Left lung (tissue), 14 donors: ENCODE measurements at places on chromosomes 12 and 14. TPM values are rescaled to one million over a fixed set of nuclear protein-coding genes. Genes with fewer than 3 reads are reported as not detected.

SPTB gene
- total RNA-seq, result 2.3 TPM

CHFR gene
- total RNA-seq, result 42.2 TPM

TSPAN19 gene
- total RNA-seq, result not detected

RBP5 gene
- total RNA-seq, result 1.2 TPM

PPP2R5C gene
- 176 TPM for total RNA-seq

DNA sequence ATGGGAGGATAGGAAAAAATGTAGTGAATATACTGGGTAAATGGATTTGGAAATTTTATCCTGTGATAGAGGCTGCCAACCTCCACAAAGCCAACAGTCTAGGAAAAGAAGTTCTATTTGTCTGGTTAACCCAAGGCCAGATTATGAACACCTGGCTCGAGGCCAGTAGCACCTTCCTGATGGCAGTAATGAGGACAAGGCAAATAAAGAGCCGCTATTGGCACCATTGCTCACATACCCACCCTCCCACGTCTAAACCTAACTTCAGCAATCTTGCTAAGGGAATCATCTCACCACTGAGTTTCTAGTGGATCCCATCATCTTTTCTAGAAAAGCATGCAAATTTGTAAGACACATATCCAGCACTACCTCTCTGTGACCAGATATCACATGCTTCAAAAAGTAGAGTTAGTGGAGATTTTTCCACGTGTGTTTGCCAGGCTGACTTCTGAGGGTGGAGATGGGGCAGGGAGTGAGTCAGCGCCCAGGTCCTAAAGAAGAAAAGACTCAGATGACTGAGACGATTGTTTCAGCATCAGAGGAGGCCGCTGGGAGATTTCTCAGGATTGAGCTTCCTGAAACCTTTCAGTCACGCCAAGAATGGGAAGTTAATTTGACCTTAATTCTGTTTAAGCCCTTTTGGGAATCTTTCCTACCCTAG lies 362.9 kb downstream of the EMP1 start:
- H3K27ac ChIP-seq, result no peak overlapping the region
- no peak for DNase-seq
- no peak overlapping the region for H3K4me3 ChIP-seq
- no peaks in the 10 kb centered on the region for H3K36me3 ChIP-seq
- no peaks in the 10 kb centered on the region for H3K4me1 ChIP-seq

GRCh38 chr14:38663382-38663781 lies 407.5 kb upstream of the CLEC14A start:
- no peaks in the 10 kb centered on the region for H3K4me1 ChIP-seq
- no peak for DNase-seq
- H3K27me3 ChIP-seq, result no peaks in the 10 kb centered on the region
- no peak overlapping the region for H3K27ac ChIP-seq
- H3K4me3 ChIP-seq, result no peak overlapping the region

GRCh38 chr14:67010602-67011001 lies 178.6 kb upstream of the GARIN2 start:
- no peaks in the 10 kb centered on the region for H3K4me1 ChIP-seq
- H3K27ac ChIP-seq, result no peak overlapping the region
- no peaks in the 10 kb centered on the region for H3K36me3 ChIP-seq
- no peak overlapping the region for H3K4me3 ChIP-seq

DNA sequence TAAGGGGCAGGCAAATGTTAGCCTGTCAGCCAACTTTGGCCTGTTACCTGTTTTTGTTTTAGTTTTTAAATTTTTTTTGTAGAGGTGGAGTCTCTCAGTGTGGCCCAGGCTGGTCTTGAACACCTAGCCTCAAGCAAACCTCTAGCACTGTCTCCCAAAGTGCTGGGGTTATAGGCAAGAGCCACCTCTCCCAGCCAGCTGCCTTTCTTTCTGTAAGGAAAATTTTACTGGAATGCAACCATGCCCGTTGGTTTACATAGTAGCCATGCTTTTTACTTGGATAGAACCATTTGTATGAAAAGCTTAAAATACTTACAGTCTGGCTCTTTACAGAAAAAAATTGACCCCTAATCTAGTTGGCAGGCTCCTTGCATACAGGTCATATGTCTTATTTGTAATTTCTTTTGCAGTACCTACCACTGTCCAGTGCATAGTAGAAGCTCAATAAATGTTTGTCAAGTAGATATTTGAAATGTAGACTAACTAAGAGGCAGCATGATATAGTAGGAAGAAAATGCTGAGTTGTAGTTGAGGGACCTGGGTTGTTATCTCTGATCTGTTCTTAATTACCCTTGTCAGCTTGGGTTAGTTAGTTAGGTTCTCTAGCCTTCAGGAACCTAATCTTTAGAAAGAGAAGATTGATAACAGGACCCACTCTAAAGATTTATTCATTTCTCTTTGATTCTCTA lies 4.7 kb downstream of the MDM2 start:
- no peak overlapping the region for H3K27ac ChIP-seq
- no peak for DNase-seq
- no peak overlapping the region for H3K4me3 ChIP-seq

GRCh38 chr14:44657203-44657602 lies 150.1 kb upstream of the FSCB start:
- H3K27me3 ChIP-seq, result no peaks in the 10 kb centered on the region
- H3K27ac ChIP-seq, result no peak overlapping the region

DNA sequence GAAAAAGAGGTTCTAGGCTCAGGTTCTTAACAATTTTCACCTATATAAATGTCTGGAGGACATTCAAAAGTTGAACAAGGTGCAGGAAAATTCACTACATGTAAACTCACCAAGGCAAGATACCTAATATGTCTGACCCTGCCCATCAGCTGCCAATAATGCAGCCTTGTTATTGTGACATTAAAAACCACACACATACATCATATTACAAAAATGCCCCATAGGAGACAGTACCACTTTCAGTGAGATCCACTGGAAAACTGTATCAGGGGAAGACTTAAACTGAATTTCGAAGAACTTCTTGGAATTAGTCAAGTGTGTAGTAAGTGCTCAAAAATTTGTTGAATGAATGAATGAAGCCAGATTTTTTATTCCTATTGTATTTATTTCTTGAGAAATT lies 83.1 kb downstream of the KICS2 start:
- no peak for DNase-seq
- no peak overlapping the region for H3K4me3 ChIP-seq

DNA sequence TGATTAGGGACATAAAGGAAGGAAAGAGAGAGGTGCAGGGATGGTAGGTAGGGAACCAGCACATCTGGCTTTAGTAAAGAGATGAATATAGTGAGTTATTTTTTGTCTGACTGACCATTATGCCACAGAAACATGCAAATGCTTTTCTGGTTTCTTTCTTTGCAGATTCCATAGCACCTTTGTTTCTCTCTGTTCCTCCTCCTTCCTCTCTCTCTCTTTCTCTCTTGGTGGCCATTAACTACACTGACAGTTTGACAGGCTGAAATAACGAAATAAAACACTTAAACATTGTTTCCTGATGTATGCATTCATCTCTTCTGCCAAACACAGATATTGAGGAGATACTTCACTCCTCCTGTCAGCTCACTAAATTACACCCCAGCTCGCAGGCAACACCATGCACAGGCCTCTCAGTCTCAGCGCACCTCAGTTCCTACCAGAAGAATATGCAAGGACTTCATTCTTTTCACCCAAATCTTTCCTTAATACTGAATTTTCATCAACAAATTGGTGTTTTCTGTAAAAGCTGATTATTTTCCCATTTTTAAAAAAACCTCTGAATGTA lies 406.9 kb upstream of the SOX5 start:
- H3K4me3 ChIP-seq, result no peak overlapping the region
- DNase-seq, result no peak
- no peaks in the 10 kb centered on the region for H3K4me1 ChIP-seq

GRCh38 chr12:46260124-46260912 lies 8.5 kb downstream of the SLC38A1 start:
- H3K4me1 ChIP-seq, result peaks cover 11% of the 10 kb centered on the region
- no peak for DNase-seq
- no peaks in the 10 kb centered on the region for H3K27me3 ChIP-seq
- H3K27ac ChIP-seq, result no peak overlapping the region
- H3K36me3 ChIP-seq, result no peaks in the 10 kb centered on the region

DNA sequence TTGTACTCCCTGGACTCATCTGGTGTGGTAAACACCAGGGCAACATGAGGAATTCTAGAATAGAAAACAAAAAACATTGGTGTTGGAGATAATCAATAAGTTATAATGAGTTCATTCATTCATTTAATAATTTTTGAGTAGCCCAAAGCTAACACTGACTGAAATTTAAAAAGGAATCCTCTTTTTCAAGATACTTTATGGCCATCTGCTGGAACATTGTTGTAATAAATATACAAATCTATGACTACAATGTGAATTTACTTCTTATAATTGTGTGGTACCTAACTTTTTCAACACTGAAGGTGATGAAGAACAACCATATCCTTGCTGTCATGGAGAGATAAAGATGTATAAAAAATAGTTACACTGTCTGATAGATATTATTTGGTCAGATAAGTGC lies 687.3 kb upstream of the MIS18BP1 start:
- no peak overlapping the region for H3K27ac ChIP-seq
- no peaks in the 10 kb centered on the region for H3K36me3 ChIP-seq
- H3K4me1 ChIP-seq, result no peaks in the 10 kb centered on the region
- H3K4me3 ChIP-seq, result no peak overlapping the region
- H3K27me3 ChIP-seq, result no peaks in the 10 kb centered on the region

- peak overlapping the region; percentile 38 for H3K27ac ChIP-seq
- H3K4me1 ChIP-seq, result no peaks in the 10 kb centered on the region
- no peak overlapping the region for H3K4me3 ChIP-seq
- H3K36me3 ChIP-seq, result peaks cover 100% of the 10 kb centered on the region
- DNase-seq, result no peak
Measured at GRCh38 chr12:64419696-64420095, 15.5 kb downstream of the XPOT start.

DNA sequence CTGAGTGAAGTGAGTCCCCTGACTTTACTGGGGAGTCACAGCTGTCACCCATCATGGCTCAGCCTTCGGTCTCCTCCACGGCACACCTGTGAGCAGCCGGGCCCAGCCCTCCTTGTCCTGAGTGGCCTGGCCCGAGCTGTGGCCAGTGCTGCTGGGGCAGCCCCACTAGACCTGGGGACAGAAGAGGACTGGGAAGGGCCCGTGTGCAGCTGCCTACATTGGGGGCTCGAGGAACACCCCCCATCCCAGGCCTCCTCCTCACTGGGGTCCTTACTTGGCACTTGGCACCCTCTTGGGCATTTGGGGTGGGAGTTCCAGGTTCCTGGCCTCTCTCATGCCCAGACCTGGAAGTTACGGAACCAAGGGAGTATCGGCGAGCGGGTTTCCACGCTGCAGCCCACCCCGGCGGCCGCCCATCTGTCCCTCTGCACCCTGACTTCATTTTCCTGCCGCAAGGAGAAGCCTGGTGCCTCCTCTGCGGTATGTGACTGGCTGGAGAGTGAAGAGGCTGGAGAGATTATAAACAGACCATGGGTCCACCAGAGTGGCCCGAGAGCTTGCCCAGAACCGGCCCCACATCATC lies 179.7 kb downstream of the KIF26A start:
- peak; percentile 59 for DNase-seq

DNA sequence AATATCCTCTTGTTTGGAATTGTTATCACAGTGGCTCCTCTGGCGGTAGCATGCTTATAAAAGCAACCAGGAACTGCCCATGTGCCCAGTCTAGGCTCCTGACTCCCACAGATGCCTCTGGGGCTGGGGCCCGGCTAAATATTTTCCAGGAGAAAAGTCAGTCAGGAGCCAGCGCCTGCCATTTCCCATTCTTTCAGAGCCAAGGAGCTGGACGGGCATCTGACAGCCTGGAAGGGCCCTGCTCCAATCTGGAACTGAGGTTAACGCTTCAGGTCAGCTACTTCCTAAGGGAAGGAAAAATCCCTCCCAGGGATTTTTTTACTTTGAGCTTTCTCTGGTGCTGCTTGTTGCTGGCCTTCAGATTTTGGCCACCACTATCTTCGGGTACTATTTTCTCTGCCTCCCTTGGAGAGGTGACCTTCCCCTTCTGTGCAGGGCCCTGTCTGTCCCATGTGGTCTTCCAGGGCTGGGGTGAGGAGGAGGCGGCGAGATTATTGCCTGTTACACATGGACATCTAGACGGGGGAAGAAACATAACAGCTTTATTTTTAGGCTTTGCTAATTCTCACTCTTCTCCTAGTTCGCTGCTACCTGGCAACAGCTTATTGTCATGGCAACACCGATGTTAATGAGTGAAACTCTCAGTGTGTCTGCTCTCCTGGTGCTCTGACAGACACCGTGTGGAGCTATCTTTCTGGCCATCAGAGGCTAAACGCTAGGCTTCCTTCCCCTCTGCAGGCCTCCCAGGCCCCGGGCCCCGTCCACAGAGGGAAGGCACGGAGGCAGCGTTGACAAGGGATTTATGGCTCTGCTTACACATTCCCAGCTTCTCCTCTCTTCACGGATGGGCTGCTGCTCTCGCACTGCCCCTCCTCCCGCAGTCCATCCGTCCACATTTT lies 160.4 kb downstream of the CACNA1C start:
- H3K36me3 ChIP-seq, result no peaks in the 10 kb centered on the region
- H3K27ac ChIP-seq, result no peak overlapping the region
- DNase-seq, result no peak
- no peak overlapping the region for H3K4me3 ChIP-seq

DNA sequence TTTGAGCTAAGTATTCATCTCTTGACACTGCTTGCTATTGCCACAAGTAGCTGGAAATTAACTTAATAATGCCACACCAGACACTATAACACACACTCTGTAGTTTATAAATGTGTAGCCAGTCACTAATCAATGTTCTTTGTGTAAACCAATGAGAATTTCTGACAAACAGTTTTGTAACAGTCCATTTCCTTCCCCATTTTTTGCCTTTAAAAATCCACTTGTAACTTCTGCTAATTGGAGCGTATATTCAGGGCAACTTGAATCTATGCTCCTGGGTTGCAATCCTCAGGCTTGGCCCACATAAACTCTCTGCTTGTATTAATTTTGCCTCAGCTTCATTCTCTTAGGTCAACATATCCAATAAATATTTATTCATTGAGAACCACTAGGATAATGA lies 125.0 kb upstream of the DHRS4 start:
- no peak for DNase-seq
- no peaks in the 10 kb centered on the region for H3K36me3 ChIP-seq
- peaks cover 6% of the 10 kb centered on the region for H3K4me1 ChIP-seq
- H3K4me3 ChIP-seq, result no peak overlapping the region

DNA sequence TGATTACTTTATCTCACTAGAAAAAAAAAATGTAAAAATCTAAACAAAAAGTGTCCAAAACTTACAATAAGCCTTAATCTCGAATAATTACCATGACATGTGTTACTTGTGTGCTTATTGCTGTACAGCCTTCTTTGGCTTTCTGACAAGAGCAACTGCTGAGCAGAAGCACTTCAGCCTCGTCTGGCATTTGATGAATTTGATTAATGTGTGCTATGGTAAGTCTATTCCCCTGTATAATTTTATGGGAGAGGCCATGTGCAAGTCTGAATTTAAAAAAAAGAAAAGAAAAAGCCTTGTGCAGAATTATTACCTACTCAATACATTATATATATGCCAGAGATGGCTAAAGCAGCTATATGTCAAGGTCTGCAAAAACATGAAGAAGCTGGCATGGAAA lies 113.9 kb downstream of the AEBP2 start:
- H3K4me1 ChIP-seq, result no peaks in the 10 kb centered on the region
- H3K36me3 ChIP-seq, result no peaks in the 10 kb centered on the region
- no peak overlapping the region for H3K27ac ChIP-seq
- H3K4me3 ChIP-seq, result no peak overlapping the region
- no peaks in the 10 kb centered on the region for H3K27me3 ChIP-seq

- H3K4me1 ChIP-seq, result no peaks in the 10 kb centered on the region
- no peak overlapping the region for H3K27ac ChIP-seq
- H3K36me3 ChIP-seq, result no peaks in the 10 kb centered on the region
- H3K27me3 ChIP-seq, result no peaks in the 10 kb centered on the region
Measured at GRCh38 chr12:97805146-97805545, 342.5 kb downstream of the RMST start.
